ENCODE measurements at places on chromosomes 6 and 20. TPM values are rescaled to one million over a fixed set of nuclear protein-coding genes. Genes with fewer than 3 reads are reported as not detected.

- no peak for DNase-seq
Observed at GRCh38 chr20:23445596-23446217, 6.2 kb downstream of the CSTL1 start.

- DNase-seq, result no peak
Observed at GRCh38 chr6:39543095-39543494, 182.1 kb downstream of the KIF6 start.

DNA sequence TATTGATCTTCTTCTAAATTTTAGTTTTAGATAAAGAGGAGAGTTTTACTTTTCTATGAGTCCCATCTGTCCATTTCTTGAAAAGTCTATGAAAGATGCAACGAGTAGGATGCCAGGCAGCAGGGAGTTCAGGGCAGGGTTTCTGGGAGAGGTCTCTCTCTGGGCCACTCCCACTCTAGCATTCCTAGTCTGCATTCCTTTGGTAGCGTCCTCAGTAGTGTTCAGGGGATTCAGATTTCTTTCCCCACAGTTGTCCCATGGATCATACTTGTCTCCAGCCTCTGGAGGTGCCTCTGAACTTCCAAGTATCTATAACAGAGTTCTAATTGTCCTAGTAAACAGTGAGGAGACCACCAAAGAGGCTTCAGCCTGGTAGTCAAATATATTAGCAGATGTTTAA lies 225.3 kb downstream of the RIMS1 start:
- DNase-seq, result no peak

Gene MPIG6B
- 0.33 TPM for total RNA-seq

Gene DDO
- not detected for total RNA-seq

Gene OR2J3
- total RNA-seq, result not detected

Gene TIAM2
- 18.5 TPM for total RNA-seq
